A549 treated with dexamethasone at 1 μM for 4 hours (cell line): ENCODE measurements at places on chromosomes 12 and 14. TPM values are rescaled to one million over a fixed set of nuclear protein-coding genes. Genes with fewer than 3 reads are reported as not detected.

The GARIN6 gene
- total RNA-seq: not detected in 5 replicates

The TNS2 gene
- total RNA-seq: 29.0 to 75.3 TPM (median 67.4 TPM) in 5 replicates

The LBHD2 gene
- total RNA-seq: 0.12 to 0.22 TPM (median 0.20 TPM) in 3 of 5 replicates, not detected in the others

The AKAP6 gene
- total RNA-seq: 0.29 to 0.70 TPM (median 0.41 TPM) in 5 replicates

The NRXN3 gene
- 0.70 to 1.3 TPM (median 1.1 TPM) in 5 replicates for total RNA-seq

The FGF6 gene
- not detected in 5 replicates for total RNA-seq
